ENCODE measurements at places on chromosomes 6 and 20. TPM values are rescaled to one million over a fixed set of nuclear protein-coding genes. Genes with fewer than 3 reads are reported as not detected.
A peak's percentile ranks its signal among the peaks of the same experiment; 100 is the strongest.

DNA sequence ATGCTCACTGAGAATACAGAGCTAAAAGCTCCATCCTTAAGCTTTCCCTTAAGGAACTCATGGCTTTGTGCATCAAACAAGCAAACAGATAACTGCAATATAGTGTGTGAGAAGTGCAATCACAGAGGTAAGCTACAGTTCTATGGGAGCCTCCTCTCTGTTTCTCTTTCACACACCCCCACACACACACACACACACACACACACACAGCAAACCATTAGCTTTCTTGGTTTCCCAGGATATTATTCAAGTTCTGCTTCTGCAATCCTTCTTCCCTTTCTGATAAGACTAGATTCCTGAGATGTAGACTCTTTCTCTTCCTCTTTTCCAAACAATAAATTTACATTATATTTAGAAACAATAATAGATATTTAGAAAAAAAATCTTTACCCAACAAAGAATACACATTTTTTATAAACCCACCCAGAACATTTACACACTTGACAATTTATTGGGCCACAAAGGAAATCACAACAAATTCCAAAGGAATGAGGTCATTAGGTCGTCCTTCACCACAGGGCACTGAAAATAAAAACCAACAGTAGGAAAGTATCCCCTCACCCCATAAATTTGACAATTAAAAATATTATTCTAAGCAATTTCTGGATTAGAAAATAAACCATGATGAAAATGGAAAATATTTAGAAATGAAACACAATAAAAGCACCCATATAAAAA, 9.3 kb upstream of the GFOD1 start:
- no peak for DNase-seq
- H3K27me3 ChIP-seq, result no peaks in the 10 kb centered on the region
- no peak overlapping the region for H3K4me3 ChIP-seq
- no peak overlapping the region for H3K27ac ChIP-seq
- peaks cover 4% of the 10 kb centered on the region for H3K4me1 ChIP-seq

DNA sequence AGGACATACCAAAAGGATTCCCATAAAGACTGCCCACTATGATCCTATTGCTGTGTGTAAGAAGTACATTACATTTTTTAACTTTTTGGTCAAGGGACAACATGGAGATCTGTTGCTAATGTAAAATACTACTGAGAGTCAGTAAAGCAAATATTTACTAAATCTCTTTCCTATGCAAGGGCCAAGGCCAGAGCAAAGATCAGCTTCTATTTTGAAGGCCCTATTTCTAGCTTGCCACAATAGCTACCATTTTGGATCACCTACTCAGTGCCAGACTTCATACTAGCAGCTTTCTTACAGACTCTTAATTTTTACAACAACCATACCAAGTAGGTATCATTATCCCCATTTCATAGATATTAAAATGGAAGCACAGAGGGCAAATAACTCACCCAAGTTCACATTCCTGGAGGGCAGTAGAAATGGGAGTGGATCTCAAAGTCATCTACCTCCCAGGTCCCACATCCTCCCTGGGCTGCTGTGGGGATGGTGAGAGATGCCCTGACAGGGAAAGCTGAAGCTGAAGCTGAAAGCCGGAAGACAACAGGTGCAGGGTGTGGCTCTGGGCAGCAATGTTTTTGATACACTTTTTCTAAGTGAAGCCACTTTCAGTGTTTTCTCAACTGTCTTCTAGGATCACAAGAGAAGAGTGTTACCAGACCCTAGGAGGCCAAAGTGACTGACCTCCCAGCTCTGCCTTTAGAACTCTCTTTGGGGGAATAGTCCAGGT, 321.2 kb downstream of the UBE3D start:
- DNase-seq, result no peak
- no peaks in the 10 kb centered on the region for H3K4me1 ChIP-seq
- peaks cover 21% of the 10 kb centered on the region for H3K27me3 ChIP-seq
- H3K36me3 ChIP-seq, result no peaks in the 10 kb centered on the region

GRCh38 chr6:65706436-65706835, 590 bp downstream of the EYS start:
- H3K4me3 ChIP-seq, result no peak overlapping the region
- no peaks in the 10 kb centered on the region for H3K27me3 ChIP-seq
- no peak overlapping the region for H3K27ac ChIP-seq
- no peak for DNase-seq
- no peaks in the 10 kb centered on the region for H3K36me3 ChIP-seq

DNA sequence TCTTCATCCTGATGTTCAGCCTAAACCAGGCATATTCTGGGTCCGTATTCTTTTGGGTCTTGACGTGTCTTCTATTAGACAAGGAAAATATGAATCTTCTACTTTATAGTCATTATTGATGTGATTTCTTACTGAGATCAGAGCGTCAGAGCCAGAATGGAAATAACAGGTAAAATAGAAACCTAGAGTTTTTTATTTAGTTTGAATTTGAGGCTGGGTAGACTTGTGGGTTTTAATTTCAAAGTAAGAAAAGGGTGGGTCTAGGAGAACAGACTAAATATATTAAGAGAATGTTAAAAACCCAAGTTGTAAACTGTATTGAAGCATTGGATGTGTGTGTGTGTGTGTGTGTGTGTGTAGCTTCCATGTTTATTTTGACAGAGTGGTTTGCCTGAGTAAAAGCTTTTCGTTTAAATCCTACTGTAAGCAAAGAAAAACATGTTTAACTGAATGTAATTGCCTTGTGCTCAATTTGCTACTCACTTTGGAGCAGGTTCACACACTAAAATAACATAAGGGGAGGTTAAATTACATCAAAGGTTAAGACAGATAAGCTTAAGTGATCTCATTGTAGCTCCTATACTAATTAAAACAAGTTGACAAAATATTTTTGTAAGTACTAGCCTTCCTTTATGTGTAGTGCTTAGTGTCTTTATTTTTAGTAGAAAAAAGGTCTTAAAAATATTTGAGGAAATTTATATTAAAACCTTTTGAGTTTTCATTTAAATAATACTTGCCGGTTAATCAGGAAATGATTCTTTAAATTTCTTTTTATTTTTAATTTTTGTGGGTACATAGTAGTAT, 17.4 kb downstream of the HECA start:
- H3K27me3 ChIP-seq, result no peaks in the 10 kb centered on the region
- no peaks in the 10 kb centered on the region for H3K36me3 ChIP-seq
- DNase-seq, result peak; percentile 84
- peaks cover 27% of the 10 kb centered on the region for H3K4me1 ChIP-seq
- no peak overlapping the region for H3K4me3 ChIP-seq

- no peaks in the 10 kb centered on the region for H3K4me1 ChIP-seq
- no peaks in the 10 kb centered on the region for H3K27me3 ChIP-seq
- no peaks in the 10 kb centered on the region for H3K36me3 ChIP-seq
- no peak overlapping the region for H3K27ac ChIP-seq
These were observed 301.4 kb upstream of the TBX18 start for GRCh38 chr6:85065831-85066230.

The GABRR1 gene
- polyA plus RNA-seq, result not detected

- H3K4me3 ChIP-seq, result no peak overlapping the region
- peaks cover 4% of the 10 kb centered on the region for H3K27me3 ChIP-seq
- no peaks in the 10 kb centered on the region for H3K4me1 ChIP-seq
- H3K36me3 ChIP-seq, result no peaks in the 10 kb centered on the region
- H3K27ac ChIP-seq, result no peak overlapping the region
These were observed 134.9 kb downstream of the KLHL32 start for GRCh38 chr6:97059473-97059872.

GRCh38 chr6:110173506-110174132, 5.9 kb downstream of the WASF1 start:
- H3K36me3 ChIP-seq, result no peaks in the 10 kb centered on the region
- no peaks in the 10 kb centered on the region for H3K27me3 ChIP-seq
- no peak overlapping the region for H3K27ac ChIP-seq
- peak; percentile 1 for DNase-seq

The GRM1 gene
- not detected for polyA plus RNA-seq

GRCh38 chr6:167553736-167554119, 228.8 kb downstream of the TTLL2 start:
- H3K4me3 ChIP-seq, result no peak overlapping the region
- no peak overlapping the region for H3K27ac ChIP-seq
- no peak for DNase-seq
- no peaks in the 10 kb centered on the region for H3K27me3 ChIP-seq
- H3K4me1 ChIP-seq, result no peaks in the 10 kb centered on the region

DNA sequence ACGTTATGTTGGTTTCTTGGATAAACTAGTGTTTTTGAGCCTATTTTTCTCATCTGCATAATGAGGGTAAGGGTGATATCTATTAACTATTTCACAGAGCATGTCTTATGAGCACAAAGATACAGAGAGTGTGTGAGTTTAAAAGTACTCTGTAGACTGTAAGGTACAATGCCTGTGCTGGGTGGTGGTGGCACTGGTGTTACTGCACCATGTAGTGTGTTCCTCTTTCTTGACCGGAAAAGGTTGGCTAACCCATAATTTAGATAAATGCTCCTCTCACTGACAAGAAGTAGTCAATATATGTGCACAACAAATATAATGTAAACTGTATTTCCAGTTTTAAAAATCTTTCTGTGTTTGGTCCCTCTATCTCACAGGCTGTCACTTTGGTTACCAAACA, 116.2 kb upstream of the MMS22L start:
- DNase-seq, result no peak
- H3K4me1 ChIP-seq, result no peaks in the 10 kb centered on the region
- no peaks in the 10 kb centered on the region for H3K36me3 ChIP-seq
- H3K27ac ChIP-seq, result no peak overlapping the region
- no peaks in the 10 kb centered on the region for H3K27me3 ChIP-seq

DNA sequence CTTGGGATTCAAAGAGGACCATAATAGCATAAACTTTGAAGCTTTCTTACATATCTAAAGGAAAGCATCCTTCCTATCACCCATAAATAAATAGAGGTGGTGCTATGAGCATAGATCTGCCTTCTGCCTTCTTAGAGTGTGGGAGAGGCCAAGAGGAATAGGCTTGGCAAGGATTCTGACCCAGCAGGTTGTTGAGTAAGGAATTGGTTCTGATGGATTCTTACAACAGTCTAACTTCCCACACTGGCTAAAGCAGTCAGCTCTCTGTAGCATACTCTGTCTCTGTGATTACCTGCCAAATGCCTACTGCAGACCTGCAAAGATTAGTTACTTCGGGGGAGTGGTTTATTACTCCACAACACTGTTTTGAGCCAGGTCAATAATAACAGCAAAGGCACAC, 198.0 kb upstream of the RAB32 start:
- DNase-seq, result no peak
- no peak overlapping the region for H3K4me3 ChIP-seq
- H3K4me1 ChIP-seq, result no peaks in the 10 kb centered on the region
- no peaks in the 10 kb centered on the region for H3K27me3 ChIP-seq

- peaks cover 23% of the 10 kb centered on the region for H3K36me3 ChIP-seq
- no peak overlapping the region for H3K4me3 ChIP-seq
- no peak overlapping the region for H3K27ac ChIP-seq
- H3K4me1 ChIP-seq, result peaks cover 7% of the 10 kb centered on the region
- no peak for DNase-seq
These were observed 19.5 kb downstream of the CMTR1 start for GRCh38 chr6:37452522-37452921.

The UNC93A gene
- polyA plus RNA-seq, result not detected

- H3K4me3 ChIP-seq, result no peak overlapping the region
- H3K36me3 ChIP-seq, result peaks cover 5% of the 10 kb centered on the region
- no peaks in the 10 kb centered on the region for H3K4me1 ChIP-seq
These were observed 30.6 kb downstream of the MRPL14 start for GRCh38 chr6:44096612-44097011.

DNA sequence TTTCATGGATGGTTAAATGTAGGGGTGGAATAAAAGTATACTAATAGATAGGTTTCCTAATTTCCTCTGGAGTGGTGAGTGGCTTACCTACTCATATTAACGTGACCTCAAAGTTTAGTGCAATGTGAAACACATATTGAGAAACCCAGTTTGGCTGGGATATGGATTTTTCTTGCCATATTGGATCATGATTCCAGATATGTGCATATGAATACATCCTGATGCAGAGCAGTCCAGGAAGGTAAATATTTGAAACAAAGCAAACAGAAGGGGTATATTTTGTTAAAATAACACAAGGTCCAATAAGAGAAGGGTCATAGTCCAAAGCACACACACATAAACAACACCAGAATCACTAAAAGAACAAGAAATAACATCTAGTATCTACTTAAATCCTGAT, 608.1 kb downstream of the PKHD1 start:
- no peaks in the 10 kb centered on the region for H3K4me1 ChIP-seq
- H3K27ac ChIP-seq, result no peak overlapping the region
- H3K4me3 ChIP-seq, result no peak overlapping the region
- DNase-seq, result no peak

DNA sequence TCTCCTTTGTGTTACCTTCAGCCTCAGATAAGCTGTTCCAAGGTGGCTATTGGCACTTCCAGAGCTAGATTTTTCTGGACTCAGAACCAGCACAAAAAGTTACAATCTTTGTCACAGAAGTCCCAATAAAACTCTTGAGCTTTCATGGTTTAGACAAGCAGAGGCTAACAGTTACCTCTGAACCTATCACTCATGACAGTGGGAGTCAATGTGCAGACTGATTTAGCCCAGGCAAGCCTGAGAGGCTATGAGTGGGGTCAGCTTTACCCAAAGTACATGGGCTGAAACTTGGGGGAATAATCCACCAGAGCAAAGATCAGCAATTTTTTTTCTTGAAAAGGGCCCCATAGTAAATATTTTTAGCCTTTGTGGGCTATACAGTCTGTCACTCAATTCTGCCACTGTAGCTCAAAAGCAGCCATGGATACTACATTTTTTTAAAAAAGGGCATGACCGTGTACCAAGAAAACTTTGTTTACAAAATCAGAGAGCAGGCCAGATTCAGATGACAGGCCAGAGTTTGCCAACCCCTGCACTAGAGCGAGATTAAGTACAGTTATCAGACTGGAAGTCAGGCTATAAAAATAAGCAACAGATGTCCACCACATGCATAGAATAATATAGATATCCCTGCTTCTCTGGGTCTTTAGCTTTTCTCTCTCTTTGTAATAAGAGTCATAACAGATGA, 20.0 kb downstream of the CCN2 start:
- no peaks in the 10 kb centered on the region for H3K36me3 ChIP-seq
- peak overlapping the region; percentile 61 for H3K27ac ChIP-seq
- H3K27me3 ChIP-seq, result no peaks in the 10 kb centered on the region
- DNase-seq, result peak; percentile 62

The LY6G5C gene
- 2.1 TPM for polyA plus RNA-seq

- no peaks in the 10 kb centered on the region for H3K36me3 ChIP-seq
- DNase-seq, result no peak
- no peak overlapping the region for H3K4me3 ChIP-seq
- H3K27ac ChIP-seq, result no peak overlapping the region
- H3K4me1 ChIP-seq, result no peaks in the 10 kb centered on the region
- no peaks in the 10 kb centered on the region for H3K27me3 ChIP-seq
These were observed 508.4 kb upstream of the EPHA7 start for GRCh38 chr6:93927731-93928130.

DNA sequence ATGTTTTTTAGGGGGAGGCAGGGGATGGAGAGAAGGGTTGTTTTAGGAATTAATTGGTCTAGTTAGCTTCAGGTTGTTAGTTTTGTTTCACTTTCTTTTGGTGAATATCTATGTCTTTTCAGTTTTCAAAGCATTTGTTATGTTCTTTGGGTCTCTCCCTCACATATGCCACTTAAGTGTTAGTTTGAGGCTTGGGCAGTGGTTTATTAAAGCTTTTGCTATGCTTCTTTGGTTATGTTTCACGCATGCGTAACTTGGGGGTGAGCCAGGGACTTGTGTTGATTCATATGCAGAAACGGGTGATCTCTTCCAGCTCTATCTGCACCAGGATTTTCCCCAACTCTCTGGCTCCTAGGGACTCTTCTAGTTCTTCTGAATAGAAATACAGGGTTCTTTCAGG, 11.4 kb upstream of the MMS22L start:
- no peaks in the 10 kb centered on the region for H3K36me3 ChIP-seq
- no peak overlapping the region for H3K4me3 ChIP-seq
- no peak overlapping the region for H3K27ac ChIP-seq
- peak; percentile 79 for DNase-seq
